ENCODE measurements at places on chromosomes 6 and 20.

GRCh38 chr6:3825851-3826581, 23.2 kb upstream of the FAM50B start:
- DNase-seq, result peak; percentile 92

GRCh38 chr6:9485992-9486391, 928.9 kb downstream of the TFAP2A start:
- no peak for DNase-seq

DNA sequence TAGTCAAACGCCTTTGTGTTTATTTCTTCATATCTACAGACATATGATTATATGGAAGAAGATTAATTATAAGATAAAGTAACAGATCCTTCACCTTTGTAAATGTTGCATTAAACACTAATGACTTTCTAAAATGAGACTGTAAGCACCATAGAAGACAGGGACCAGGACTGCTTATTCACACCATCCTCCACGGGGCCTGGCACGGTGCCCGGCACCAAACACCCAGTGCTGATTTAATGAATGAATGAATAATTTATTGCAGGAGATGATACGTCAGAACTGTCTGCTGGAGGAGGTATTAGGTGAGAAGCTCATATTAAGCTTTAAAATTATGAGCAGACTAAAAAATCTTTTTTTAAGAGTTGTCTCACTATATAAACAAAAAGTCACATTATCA, 88.3 kb downstream of the SLX4IP start:
- no peak for DNase-seq

- DNase-seq, result no peak
Observed at GRCh38 chr6:85579581-85579980, 14.1 kb downstream of the SNX14 start.

Measured in HS-5 (cell line).